ENCODE measurements at places on chromosomes 1 and 21.
A peak's percentile ranks its signal among the peaks of the same experiment; 100 is the strongest.

DNA sequence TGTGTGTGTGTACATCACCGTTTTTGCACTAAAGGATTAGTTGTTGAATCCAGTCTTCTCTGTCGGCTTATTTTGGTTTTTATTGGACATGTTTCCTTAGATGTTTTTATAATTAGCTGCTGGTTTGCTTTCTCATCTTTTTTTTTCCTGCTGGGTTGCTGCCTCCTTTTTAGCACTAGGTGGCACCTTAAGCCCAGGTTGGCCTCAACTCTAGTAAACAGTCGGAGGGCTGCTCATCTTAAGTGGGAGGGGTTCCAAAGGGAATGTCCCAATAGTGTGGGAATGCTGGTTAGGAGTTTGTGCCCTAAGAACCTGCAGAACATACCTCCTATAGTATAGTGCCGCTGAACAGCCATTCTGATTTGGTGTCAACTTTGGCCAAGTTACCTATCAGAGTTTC lies 570.1 kb upstream of the CXADR start:
- DNase-seq: no peak

- DNase-seq: no peak
Measured at GRCh38 chr1:77950873-77951272, 28.0 kb downstream of the FUBP1 start.

- DNase-seq: no peak
Measured at GRCh38 chr1:24110642-24111261, 1.2 kb downstream of the MYOM3 start.

- DNase-seq: no peak
Measured at GRCh38 chr1:85806236-85806965, 98.2 kb upstream of the ZNHIT6 start.

GRCh38 chr1:59110271-59110670 lies 186.6 kb upstream of the FGGY start:
- DNase-seq: no peak

GRCh38 chr21:23664193-23664694 lies 1943.0 kb downstream of the MRPL39 start:
- DNase-seq: no peak

GRCh38 chr1:28129150-28129549 lies 40.7 kb upstream of the EYA3 start:
- no peak for DNase-seq

DNA sequence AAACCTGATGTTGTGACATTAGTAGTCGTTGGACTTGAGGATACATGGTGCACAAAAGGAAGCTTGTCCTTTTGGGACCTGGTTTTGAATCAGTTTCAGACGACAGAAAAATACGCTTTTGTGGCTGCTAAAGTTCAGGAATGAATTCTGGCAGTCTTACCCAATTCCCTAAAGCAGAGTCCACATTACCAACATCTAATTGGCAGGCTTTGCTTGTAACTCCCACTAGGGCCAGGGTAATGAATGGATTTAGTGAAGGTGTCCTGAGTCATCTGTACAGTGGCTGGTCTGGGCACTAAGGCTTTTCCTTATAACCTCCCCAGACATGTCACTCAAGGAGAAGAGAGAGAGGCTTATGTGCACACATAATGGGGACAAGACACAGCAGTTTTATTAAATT lies 66.2 kb upstream of the RNPC3 start:
- no peak for DNase-seq

DNA sequence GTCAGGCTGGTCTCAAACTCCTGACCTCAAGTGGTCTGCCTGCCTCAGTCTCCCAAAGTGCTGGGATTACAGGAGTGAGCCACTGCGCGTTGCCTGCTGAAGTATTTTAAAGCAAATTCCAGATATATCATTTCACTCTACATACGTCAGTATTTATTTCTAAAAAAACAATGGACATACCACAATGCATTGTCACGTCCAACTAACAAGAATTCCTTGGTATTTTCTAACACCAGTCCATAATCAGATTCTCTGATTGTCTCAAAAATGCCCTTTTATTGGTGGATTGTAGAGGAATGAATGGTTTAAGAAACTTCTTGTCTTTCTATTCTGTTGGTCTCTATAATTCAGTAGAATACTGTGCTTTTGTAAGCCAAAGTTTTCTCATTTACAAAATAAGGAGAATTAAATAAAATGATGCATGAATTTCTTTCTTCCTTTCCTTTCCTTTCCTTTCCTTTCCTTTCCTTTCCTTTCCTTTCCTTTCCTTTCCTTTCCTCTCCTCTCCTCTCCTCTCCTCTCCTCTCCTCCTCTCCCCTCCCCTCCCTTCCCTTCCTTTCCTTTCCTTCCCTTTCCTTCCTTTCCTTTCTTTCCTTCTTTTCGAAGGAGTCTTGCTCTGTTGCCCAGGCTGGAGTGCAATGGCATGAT lies 55.8 kb downstream of the VPS13D start:
- no peak for DNase-seq

DNA sequence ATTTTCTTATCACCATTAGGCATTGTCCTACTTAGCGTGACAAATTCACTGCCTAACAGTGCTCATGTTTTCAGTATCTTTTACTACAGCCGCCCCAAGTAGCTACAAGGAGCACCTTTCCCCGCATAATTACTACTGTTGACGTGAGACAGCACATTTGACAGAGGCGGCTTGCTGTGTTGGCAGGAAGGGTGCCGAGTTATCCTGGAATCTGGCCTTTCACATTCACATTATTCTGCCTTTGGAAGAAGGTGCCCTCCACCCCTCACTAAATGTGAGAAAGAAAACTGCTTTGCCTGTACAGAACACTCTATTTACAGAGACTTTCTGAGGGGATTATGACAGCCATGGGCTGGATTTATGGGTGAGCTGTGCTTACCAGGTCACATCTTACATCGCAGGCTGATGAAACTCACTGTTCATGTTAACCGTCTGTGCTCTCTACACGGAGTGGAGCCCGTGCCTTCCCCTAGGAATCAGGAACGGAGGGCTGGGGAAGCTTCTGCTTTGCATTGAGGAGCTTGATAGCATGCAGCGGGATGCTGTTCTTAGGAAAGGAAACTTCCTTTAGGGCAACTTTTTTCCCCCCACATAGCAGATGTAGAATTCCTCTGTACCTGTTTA lies 148.0 kb upstream of the ZRANB2 start:
- DNase-seq: no peak

DNA sequence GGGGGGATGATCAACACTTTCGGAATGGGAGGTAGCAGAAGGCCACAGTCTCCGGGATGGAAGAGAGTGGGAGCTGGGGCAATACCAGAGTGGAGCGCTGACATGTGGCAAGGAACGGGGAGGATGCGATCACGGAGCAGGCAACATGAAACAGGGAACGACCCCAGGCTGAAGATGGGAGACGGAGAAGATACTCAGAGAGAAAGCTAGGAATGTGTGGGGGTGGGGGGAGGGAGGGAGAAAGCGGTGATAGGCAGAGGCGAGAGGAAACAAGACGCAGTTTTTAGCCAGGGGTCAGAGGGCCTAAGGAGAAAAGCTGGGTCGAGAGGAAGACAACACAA lies 577 bp downstream of the RAB3GAP2 start:
- DNase-seq: no peak

- DNase-seq: no peak
Measured at GRCh38 chr1:68136187-68136586, 85.8 kb upstream of the DIRAS3 start.

DNA sequence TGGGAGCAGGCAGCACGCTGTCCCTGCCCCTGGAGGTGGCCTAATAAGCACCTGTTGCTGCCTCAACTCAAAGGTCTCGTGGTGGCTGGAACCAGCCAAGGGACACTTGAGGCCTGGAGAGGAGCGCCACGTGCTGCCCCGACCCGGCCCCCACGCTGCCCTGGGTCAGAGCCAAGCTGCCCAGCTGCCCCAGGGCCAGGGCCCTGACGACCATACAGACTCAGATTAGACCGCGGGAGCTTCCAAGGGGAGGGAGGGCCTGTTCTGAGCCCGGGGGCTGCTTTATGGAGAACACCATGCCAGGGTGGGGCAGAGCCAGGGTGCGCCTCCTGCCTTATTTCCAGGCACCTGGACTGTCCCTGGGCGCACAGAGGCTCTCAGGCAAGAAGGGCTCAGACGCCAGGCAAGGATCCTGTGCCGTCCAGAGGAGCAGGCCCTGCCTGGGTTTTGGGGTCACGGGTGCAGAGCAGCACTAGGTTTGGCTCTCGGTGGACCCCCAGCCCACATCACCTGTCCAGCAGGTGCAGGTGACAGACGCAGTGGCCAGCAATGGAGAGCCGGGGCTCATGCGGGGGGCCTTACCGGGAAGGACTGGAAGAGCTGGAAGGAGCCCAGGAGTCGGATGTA lies 18.6 kb downstream of the KRTAP10-1 start:
- no peak for DNase-seq

GRCh38 chr1:78587211-78587610 lies 33.0 kb upstream of the IFI44L start:
- no peak for DNase-seq

- no peak for DNase-seq
Measured at GRCh38 chr1:5396593-5396992, 595.6 kb downstream of the NPHP4 start.

GRCh38 chr1:198676253-198676652 lies 37.4 kb downstream of the PTPRC start:
- no peak for DNase-seq

DNA sequence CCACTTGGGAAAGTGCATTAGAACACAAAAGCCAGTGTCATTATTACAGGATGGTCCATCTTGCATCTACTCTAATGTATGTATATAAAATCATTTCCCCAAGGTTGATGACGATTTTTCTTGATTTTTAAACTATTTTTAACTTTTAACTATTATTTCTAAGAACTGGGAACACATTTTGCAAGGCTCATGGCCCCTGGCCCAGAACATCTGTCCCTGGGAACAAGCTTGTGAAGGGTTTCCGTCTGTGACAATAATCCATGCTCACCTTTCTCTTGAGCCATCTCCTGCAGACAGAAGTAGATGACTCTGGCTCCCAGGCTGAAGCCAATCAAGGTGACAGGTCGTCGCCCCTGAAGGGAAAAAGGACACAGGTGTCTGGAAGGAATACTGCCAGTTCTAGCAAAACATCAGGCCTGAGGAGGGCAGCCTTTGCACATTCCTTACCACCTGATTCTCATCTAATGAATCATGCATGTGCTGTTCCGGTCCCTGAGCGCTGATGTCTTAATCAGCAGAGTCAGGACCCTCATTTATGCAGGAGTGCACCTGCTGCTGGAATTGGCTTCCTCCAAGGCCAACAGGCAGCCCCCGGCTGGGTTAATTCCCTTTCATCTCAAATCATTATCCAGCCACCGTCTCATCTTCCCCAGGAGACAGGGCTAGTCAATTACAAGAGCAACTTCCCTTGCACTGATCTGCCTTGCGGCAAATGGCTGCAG lies 62.5 kb downstream of the TMCO4 start:
- DNase-seq: no peak

- peak; percentile 10 for DNase-seq
Measured at GRCh38 chr1:119475866-119476439, 31.1 kb upstream of the HSD3B1 start.

- DNase-seq: no peak
Measured at GRCh38 chr1:107100331-107100984, 40.4 kb upstream of the NTNG1 start.

GRCh38 chr1:224331824-224332223 lies 1.9 kb upstream of the NVL start:
- DNase-seq: no peak

GRCh38 chr1:228464487-228464983 lies 22.6 kb upstream of the RNF187 start:
- DNase-seq: peak; percentile 81

- DNase-seq: no peak
Measured at GRCh38 chr1:165648919-165649572, 18.0 kb downstream of the MGST3 start.

DNA sequence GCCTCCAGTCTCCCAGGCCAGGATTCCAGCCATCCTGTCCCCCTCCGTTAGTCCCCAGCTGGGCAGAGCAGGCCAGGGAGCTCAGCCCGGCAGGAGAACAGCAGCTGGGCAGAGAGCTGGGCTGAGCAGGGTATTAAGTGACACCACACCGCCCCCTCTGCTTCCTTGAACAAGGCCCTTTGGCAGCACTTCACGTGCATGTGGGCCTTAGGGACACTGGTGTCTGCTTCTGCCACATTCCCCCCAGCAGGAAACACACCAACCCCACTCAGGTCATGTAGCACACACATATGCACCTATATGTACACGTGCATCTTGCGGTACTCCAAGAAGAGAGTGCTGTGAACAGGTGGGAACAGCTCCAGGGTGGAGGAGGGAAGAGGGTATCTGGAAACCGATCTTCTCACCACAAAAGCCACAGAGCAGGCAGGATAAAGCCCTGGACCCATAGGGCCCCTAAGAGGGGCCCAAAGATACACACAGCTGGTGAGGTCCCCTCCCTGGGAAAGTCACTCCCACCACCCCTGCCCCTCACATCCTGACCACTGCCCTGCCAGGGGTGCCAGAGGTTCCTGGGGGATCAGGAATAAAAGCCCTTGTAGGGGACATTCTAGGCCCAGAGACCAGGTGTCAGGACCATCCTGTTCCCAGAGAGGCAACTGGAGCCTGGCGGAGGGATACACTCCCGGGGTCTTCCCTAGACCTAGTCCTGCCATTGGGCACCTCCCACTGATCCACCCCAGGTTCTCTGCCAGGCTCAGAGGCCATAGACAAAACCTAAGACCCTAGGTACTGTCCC lies 4.5 kb downstream of the EPHA2 start:
- DNase-seq: no peak

DNA sequence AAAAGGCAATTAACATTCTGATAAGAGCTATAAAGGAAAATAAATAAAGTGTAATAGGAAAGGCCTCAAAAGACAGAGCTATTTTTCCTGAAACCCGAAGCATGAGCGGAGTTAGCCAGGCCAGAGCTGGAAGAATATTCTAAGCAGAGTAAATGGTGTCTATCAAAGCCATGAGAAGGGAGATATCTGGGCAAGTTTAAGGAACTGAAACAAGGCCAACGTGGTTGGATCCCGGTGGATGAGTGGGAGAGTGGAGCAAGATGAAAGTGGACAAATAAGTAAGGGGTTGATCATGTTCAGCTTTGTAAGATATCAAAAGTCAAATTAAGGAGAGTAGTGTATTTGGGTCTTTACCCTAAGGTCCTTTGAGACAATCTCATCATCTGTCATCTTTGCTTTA lies 234.0 kb downstream of the TM2D1 start:
- DNase-seq: no peak

GRCh38 chr1:29237852-29238619 lies 1.7 kb downstream of the PTPRU start:
- DNase-seq: no peak

GRCh38 chr1:185804206-185804605 lies 70.0 kb downstream of the HMCN1 start:
- DNase-seq: no peak

DNA sequence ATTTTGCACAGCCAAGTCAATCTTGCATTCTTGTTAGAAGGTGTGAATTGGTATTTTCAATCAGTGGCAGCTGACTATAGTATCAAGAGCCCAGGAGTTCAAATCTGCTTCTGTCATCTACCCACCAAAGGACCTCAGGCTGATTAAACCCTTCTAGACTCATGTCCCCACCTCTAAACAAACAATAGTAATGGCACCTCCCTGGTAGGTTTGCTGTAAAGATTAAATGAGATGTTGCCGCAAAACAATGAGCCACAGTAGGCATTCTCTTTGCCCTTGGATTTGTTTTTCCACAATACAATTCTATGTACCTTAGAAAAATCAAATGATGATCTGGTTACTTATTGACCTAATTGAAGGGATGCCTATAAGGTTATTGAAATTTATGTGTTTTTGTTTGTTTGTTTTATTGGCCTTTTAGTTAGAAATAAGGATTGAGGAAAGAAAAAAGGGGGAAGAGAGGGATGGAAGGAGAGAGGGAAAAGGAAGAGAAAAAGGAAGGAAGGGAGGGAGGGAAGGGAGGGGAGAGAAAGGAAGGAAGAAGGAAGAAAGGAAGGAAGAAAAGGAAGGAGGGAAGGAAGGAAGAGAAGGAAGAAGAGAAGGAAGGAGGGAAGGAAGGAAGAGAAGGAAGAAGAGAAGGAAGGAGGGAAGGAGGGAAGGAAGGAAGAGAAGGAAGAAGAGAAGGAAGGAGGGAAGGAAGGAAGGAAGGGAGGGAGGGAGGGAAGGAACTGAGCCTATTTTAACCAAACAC lies 110.7 kb downstream of the ETS2 start:
- DNase-seq: no peak

Data from foreskin melanocyte (primary cell).